ENCODE measurements at places on chromosomes 13 and 19.
A peak's percentile ranks its signal among the peaks of the same experiment; 100 is the strongest.

GRCh38 chr19:51771376-51772130 is 10.6 kb downstream of the FPR2 start:
- no peak for DNase-seq

GRCh38 chr13:50543782-50544181 is 299.7 kb downstream of the DLEU7 start:
- no peak for DNase-seq

DNA sequence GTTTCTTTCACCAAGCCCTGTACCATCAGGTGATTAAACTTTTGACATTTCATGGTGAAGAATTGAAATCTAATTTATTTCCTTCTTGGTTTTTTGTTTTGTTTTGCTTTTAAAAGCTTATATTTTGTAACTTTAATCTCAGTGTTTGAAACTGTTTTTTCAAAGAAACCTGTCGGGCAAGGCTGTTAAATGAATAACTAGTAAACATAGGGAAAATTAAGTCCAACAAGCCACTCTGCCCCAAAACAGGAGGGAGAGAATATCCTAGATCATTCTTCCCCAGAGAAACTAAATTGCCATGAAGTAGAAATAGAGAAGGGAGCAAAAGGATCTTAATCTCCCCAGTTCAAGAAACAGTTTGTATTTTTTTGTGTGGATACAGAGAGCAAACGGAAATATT is 98.2 kb downstream of the FREM2 start:
- no peak for DNase-seq

DNA sequence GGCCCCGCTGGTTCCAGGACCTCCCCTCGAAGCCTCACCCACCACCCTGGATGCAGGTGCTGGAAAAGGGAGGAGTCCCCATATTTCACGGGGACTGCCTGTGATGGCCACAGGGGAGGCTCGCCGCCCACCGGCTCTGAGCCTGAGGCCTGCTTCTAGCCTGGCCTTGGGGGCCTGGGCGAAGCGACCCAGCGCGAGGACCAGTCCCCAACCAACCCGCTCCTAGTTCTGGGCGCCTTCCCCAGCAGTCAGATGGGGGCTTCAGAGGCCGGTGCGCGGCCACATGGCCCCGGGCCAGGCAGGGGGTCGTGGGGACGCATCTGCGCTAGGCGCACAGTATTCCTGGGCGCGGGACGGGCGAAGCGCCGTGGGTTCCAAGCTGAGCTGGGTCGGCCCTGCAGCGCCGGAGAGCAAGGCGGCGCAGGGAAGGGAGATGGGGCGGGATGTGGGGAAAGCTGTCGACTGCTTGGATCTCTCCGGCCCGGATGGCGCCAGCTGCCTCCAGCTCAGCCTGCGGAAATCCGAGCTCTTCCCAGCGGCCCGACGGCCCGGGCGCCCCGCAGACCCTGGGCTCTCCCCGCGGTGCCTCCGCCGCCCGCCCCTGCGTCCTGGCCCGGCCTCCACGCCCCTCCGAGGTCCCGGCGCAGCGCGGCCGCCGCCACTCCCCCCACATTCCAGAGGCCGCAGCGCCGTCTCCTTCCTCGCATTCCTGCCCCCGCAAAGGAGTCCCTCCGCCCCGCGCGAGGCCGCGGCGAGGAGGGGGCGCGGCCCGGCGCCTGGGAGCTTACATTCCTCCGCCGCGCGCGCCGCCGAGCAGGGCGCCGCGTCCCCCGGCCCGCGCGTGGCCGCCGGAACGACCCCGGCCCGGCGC is at the start of gene WTIP:
Gene WTIP (plus strand): TSS at position 788 of the 871 bp plus-strand sequence. CDS start 217 bp downstream, outside the sequence.
- DNase-seq, result peak; percentile 75

DNA sequence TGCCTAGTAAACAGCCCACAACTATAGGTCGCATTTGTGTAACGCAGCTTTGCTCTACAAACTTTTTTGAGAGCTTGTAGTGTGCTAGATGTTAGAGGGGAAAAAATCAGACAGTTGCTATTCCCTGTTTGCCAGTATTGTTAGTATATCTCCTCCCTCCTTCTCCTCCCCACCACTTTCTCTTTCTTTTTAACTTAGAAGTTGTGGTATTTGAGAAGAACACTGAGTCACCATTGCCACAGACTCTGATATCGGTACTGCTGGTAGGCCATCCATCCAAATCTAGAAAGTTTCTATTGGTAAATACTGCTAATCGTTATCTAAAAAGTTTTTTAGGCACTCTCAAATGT is 666 bp downstream of the POMP start:
- DNase-seq, result no peak

GRCh38 chr19:10643172-10643967 is 10.8 kb upstream of the ILF3 start:
- no peak for DNase-seq

GRCh38 chr19:44618640-44619357 is 5.4 kb downstream of the IGSF23 start:
- no peak for DNase-seq

DNA sequence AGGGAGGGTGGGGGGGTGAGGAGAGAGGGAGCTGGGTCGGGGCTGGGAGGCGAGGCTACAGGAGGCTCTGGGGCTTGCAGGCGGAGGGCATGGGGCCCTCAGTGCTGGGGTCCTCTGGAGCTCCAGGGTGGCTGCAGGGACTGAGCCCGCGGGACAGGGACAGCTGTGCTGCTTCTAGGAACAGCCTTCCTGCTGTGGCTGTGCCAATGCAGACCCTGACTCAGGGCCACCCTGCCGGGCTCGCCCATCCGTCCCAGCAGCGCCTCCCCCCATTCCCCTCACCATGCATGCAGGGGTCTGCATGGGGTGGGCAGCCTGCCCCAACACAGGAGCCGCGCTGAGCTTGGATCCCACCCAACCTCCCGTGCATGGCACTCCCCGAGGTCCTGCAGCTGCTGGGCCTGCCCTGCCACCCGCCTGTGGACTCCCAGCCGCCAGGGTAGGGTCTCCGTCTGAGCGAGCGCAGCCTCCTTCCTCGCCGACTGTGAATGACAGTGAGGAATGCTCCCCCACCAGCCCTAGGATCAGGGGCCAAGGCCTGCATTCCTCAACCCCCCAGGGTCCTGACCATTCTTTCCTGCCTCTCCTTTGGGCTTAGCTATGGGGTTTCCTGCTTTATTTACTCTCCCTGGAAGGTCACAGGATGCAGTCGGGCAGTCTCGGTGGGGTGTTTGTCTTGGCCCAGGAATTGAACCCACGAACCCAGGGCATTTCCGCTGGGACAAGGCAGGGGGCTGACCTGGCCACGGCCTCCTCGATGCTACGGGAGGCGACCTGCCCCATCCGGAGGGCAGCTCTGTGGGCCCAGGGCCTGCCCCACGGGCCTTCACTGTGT is 23.4 kb downstream of the CEBPG start:
- DNase-seq, result no peak

GRCh38 chr13:37349916-37350315 is 244.5 kb upstream of the CSNK1A1L start:
- DNase-seq, result no peak

DNA sequence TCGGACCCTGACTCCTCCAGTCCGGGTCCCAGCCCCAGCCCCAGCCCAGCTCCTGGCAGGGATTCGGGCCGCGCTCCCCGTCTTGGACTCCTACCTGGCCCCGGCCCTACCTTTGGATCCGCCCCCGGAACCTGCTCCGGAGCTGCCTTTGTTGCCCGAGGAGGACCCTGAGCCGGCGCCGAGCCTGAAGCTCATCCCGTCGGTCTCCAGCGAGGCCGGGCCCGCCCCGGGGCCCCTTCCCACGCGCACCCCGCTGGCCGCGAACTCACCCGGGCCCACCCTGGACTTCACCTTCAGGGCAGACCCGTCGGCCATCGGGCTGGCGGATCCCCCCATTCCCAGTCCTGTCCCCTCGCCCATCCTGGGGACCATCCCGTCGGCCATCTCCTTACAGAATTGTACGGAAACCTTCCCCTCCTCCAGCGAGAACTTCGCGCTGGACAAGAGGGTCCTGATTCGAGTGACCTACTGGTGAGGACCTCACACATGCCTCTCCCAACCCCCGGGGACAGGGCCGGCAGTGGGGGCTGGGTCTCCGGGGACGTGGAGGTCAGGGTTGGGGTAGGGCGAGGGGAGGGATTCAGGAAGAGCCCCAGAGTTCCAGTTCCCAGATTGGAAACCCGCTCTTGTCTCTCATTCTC is 732 bp downstream of the SELENOV start:
- no peak for DNase-seq

- DNase-seq, result no peak
Measured at GRCh38 chr19:36049080-36049698, 4.9 kb downstream of the THAP8 start.

DNA sequence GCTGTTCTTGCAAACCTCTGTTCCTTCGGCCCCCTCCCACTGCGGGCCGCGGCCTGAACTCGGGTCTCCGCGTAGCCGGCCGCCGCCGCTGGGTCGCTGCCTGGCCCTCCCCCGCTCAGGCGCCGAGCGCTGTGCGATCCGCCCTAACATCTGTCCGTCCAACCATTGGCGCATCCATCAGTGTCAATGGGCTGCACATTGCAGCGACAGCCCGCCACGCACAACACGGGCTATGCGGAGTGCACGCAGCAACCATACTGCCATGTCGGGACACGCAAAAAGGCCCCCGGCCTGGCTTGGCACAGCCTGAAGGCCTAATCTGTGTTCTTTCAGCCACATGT is 2.6 kb upstream of the TSHZ3 start:
- no peak for DNase-seq

GRCh38 chr13:24563087-24563486 is 50.5 kb upstream of the PARP4 start:
- DNase-seq, result no peak

DNA sequence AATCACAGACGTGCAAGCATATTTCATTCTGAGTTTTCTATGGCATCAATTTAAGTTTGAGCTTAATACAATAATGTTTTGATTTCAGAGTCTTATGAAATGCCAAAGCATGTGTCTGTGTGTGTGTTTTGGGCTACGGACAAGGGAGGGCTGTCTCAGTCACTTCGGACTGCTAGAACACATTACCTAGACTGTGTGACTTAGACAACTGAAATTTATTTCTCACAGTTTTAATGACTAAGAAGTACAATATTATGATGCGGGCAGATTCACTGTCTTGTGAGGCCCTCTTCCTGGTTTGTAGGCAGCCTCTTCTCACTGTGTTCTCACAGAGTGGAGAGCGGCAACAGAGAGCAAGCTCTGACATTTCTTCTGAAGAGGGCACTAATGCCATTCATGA is 1202.0 kb downstream of the EFNB2 start:
- no peak for DNase-seq

GRCh38 chr13:65656740-65657329 is 1573.3 kb downstream of the PCDH9 start:
- DNase-seq, result no peak

GRCh38 chr13:103694471-103694870 is 628.3 kb upstream of the SLC10A2 start:
- no peak for DNase-seq

GRCh38 chr13:27919934-27920676 is at the start of gene PDX1:
PDX1 (plus strand) TSS chr13:27920000; CDS start chr13:27920139, 139 bp downstream.
- no peak for DNase-seq

- DNase-seq, result no peak
Measured at GRCh38 chr19:50205681-50206138, 2.3 kb downstream of the MYH14 start.

GRCh38 chr13:77415253-77416071 is 88.6 kb upstream of the MYCBP2 start:
- DNase-seq, result no peak

DNA sequence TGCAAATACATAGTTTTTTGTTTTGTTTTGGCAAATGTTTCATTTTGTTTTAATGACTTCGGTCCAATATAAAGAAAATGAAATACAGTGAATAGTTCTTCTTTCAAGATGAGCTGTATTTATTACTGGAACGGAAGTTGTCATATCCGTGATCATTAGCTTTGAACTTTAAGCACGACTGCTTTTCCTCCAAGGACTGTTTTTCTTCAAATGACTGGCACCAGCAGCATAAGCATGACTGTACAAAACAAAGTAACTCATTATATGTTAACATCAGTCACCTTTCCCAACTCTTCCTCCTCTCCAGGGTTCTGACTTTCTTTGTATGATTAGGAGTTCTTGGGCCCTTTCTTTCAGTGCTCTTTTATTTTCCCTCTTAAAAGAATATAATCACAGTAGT is 20.5 kb downstream of the EDNRB start:
- no peak for DNase-seq

- DNase-seq, result no peak
Measured at GRCh38 chr13:96684907-96685306, 309.4 kb downstream of the OXGR1 start.

GRCh38 chr13:62057286-62057685 is 641.6 kb upstream of the PCDH20 start:
- no peak for DNase-seq

GRCh38 chr19:3554254-3555083 is 2.9 kb downstream of the MFSD12 start:
- DNase-seq, result no peak

DNA sequence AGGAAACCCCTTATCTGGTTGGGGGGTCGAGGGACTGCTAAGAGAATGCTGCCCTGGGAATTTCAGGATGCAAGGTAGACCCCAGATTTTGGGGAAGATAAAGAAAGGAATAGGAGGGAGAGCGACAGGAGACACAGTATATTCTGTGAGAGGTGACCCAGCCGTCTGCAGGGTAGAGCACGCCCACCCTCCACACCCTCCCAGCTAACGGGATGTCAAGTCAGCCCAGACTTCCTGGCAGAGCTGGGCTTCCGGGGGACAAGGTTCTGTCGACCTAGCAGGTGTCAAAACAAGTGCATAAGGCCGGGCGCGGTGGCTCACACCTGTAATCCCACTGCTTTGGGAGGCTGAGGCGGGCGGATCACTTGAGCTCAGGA is 695 bp upstream of the PRR36 start:
- no peak for DNase-seq

GRCh38 chr19:18523841-18524240 is 2.0 kb upstream of the ELL start:
- no peak for DNase-seq

DNA sequence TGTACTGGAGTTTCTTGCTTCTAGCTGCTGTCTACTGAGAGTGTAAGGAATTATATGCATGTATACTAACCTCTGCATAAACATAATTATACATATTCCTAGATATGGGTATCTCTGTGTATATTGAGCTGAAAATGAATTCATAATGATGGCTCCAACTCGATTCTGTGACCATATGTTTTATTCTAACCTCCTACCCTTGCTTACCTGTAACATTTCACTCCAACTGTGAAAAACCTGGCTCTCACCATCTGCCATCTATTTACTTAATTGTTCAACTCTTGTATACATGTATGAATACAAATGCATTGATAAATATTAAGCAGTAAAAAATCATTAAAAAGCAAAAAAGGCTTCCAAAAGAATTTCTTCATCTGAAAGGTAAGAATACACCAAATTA is 1729.5 kb upstream of the SPRY2 start:
- no peak for DNase-seq

DNA sequence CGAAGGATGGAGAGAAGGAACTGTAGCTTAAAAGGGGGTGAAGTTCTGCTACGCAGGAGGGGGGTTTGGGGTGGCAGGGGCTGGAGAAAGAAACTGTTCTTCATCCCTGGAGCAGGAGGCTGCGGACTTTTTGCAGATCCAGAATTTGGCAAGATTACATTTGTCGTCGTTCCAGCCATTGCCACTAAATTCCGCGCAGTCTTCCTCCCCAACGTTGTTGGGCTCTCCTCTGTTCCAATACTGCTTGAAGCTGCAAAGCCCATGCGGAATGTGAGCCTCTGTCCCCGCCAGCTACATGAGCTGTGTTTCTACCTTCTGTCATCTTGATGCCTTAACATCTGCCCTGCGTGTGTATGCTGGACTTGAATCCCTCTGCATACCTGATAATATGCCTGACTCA is 4.3 kb downstream of the CD209 start:
- no peak for DNase-seq

GRCh38 chr19:10404888-10405820 is 1.8 kb upstream of the CDC37 start:
- no peak for DNase-seq

GRCh38 chr19:5857203-5858081 is 6.2 kb upstream of the FUT3 start:
- no peak for DNase-seq

Measured in neural crest cell (in vitro differentiated cells).